ENCODE measurements at places on chromosomes 5 and 9.
A peak's percentile ranks its signal among the peaks of the same experiment; 100 is the strongest.

GRCh38 chr5:85182344-85182743 is 797.7 kb upstream of the EDIL3 start:
- DNase-seq: no peak

DNA sequence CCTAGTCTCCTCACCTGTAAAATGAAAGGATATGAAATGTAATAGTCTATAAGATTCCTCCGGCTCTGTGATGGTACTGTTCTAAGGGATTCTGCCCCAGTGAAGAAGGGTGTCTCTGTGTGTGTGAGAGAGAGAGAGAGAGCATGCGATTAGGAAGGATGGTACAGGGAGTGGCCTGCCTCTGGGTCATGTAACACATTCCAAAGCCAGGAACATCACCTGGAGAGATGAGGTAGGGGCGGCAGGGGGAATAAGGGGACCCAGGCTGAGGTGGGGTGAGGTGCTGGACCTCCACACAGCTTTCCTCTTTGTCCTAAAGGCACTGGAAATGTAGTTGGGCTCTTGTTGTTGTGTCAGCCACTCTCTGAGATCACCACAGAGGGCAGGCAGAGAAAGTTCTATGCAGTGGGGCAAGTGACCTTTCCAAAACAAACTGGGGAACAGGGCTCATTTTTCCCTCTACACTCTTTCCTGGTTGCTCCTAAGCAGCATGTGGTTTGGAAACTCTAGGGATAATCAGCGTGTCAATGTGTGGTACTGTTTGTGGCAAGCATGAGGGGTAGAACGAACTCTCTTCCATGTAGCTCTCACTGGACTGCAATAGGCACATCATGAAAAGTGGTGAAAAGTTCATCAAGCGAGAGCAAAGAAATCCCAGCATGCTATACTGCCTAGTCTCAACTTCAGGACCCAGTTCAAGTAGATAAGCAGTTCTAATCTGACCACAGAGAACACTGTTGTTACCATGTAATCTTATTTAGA is 65.0 kb downstream of the SEMA6A start:
- no peak for DNase-seq

GRCh38 chr5:71456362-71456743 is 902 bp downstream of the BDP1 start:
- no peak for DNase-seq

DNA sequence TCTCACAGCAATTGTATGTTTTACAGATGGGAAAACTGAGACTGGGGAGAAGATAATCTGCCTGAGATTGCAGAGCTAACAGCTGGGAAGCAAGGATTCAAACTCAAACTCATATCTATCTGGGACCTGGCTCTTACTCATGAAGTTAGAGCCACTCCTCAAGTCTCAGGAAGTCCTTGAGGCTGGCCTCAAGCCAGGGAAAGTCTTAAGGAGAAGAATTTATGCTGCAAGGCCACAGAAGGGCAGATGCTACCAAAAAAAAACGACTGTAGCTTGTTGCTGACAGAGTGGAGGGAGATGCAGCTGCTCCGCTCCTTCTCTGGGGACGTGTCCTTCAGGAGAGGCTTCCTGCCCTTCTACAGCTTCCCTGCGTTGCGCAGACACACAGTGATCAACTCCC is 39.8 kb downstream of the BARHL1 start:
- peak; percentile 28 for DNase-seq

- no peak for DNase-seq
Observed at GRCh38 chr5:159792180-159792579, 124.1 kb upstream of the ADRA1B start.

GRCh38 chr5:136094913-136095641 is 37.6 kb upstream of the SMAD5 start:
- DNase-seq: no peak

GRCh38 chr9:88995627-88996026 is 4.4 kb downstream of the S1PR3 start:
- DNase-seq: no peak

DNA sequence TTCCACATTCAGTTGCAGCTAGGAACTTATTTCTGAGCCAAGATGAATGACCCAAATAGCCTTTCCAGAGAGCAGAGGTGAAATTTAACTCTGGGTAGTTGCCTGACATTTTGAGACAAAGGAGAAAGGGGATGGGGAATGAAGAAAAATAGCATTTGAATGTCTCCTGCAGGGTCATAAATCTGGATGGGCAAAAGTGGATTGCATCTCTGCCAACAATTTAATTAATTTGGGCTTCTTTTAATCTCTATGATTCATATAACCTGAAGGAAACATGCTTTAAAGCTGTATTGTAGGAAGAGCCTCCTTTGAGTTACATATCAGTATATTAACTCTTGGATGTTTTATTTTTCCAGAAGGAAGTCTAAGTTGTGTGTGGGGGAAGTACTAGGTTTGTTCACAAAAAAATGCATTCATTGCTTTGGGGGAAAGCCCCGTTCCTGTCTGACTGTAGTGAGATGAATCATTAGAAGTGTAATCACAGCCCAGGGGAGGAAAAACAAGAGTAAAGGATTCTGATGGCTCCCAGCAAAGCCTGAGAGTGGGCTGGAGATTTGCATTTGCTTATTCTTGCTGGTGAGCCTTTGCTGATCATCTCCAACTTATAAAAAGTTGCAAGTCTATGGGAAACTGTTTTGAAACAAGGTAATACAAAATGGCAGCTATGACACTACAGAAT is 133.0 kb upstream of the IQGAP2 start:
- DNase-seq: no peak

DNA sequence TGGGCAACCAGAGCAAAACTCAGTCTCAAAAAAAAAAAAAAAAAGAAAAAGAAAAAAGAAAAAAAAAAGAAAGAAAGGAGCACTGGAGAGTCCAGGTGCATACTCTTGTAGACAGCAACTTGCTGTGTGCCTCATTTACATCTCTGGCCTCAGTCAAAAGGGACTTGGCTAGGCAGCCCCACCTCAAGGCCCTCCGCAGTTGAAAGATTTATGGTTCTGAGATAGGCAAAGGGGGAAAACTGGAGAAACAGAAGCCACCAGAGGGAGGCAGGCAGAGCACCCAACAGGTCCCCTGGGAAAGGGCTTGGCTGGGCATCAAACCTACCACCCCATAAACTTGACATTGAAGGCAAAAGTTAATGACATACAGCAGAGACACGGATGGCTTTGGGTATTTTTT is 6.1 kb downstream of the ORM2 start:
- no peak for DNase-seq

DNA sequence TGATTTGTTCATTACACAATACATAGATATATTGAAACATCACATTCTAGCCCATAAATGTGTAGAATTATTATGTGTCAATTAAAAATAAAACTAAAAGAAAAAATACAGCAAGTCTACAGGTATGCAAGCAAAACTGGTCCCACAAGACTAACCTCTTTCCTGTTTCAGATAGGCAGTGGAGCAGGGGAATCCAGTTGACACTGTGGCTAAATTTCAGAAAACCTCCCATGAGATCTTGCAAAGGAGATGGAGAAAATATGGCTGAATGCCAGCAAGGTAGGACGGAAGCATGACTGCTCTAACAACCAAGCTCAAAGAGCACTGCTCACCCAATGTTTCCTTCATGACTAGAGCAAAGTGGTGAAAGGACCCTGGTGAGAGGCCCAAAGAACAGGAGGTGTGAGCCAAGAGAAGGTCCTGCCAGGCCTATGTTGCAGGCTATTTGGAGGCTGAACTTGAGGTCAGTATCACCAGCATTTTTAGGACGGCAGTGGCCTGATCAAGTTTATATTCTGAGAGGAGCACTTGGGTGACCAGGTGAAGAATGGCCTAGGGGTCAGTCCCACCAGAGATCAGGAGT is 1.1 kb upstream of the SH3TC2 start:
- DNase-seq: no peak

DNA sequence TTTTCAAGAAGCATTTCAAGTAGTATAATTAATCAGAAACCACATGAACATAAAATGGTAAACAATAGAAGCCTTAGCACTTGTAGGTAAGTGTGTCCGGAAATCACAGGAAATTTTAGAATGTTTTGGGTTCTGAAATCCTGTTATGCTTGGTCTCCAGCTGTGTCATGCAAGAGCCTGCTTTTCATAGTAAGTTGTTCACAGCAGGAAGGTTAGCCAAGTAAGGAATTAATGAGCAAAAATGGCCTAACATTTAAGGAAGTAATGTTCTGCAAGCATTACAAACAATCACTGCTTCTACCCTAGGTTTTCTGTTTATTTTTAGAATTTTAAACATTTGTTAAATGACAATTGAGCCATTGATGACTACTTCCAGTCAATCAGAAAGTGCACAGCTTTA is 669.5 kb downstream of the SLCO4C1 start:
- no peak for DNase-seq

DNA sequence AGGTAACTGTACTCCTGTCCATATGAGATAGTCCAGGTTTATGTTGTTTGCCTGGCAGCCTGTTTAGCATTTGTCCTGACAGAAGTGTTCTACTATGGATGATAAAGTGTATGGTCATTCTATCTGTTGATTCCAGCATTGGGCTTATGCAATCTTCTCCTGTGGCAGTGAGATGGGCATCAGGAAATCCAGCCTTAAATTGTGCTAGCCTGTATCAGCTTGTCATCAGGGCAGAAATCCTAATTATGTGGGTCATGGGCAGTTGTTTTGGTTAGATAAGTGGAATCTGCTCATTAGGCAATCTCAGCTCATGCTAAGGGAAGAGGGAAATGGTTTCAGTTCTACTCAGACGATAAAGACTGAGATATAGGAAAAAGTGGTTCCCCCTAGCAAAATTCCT is 247.4 kb upstream of the CHD1 start:
- DNase-seq: no peak

- no peak for DNase-seq
Observed at GRCh38 chr9:104907278-104907951, 20.5 kb downstream of the ABCA1 start.

DNA sequence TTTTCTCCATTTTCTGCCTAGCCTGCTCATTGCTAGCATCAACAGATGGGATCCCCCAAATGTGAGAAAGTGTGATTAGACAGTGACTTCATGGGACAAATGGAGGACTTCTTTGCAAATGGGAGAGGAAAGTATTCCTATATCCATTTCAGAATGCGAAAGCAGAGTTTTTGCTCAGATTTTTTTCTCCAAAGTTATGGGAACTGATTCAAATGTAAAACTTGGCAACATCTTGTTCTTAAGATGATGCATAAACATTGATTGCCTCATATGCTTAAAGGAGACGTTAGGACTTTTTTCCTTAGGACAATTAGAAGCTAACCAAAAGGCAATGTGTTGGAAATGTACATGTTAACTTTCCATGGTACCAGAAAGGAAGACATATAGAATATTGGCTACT is 704.3 kb upstream of the ZNF608 start:
- no peak for DNase-seq

- DNase-seq: no peak
Observed at GRCh38 chr9:99505936-99506335, 283.9 kb downstream of the SEC61B start.

All from NCI-H1436 treated with DMSO at 0.1 percent for 48 hours (cell line).